ENCODE measurements at places on chromosomes 3 and 15.

DNA sequence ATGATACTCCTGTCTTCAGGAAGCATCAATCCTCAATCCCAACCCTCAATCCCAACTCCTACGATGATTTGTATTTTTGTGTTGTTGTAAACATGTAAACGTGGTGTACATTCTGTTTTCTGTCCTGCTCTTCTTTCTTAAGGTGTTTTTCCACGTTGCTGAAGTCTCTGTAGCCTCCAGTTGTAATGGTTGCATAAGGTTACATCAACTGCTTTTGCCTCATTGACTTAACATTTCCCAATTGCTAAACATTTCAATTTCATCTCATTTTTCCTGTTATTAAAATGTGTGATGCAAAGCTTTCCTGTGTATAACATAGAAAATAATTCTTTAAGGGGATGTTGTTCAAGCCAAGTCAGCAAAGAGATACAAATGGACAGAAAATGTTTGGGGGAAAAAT, 33.4 kb downstream of the HRH1 start:
- DNase-seq, result no peak

- no peak for DNase-seq
These were observed 87.8 kb downstream of the PDZRN3 start for GRCh38 chr3:73536952-73537351.

- no peak for DNase-seq
These were observed 464.3 kb upstream of the WNT5A start for GRCh38 chr3:55951388-55951787.

- no peak for DNase-seq
These were observed 255.3 kb upstream of the IL12A start for GRCh38 chr3:159733194-159733860.

- no peak for DNase-seq
These were observed 7.2 kb downstream of the DAPK2 start for GRCh38 chr15:64038878-64039610.

DNA sequence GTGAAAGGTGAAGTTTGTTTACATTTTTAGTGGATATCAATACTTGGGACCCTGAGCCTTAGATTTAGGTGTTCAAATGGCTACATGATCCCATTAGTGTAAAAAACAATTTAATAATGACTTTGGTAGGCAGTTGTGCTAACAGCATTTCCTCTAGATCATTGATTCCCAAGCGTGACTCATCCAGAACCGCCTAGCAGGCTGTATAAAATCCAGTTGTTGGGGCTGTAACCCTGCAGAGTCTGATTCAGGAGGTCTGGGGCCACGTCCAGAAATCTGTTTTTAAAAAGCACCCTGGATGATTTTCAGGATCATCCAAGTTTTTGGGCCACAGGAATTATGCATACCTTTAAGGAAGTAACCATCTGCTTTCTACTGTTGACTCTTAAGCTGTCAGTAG, 156.4 kb downstream of the TP63 start:
- no peak for DNase-seq

GRCh38 chr15:58748852-58749531, 515 bp downstream of the ADAM10 start:
- DNase-seq, result peak; percentile 38

GRCh38 chr15:62462721-62463120, 297.6 kb upstream of the C2CD4B start:
- no peak for DNase-seq

- DNase-seq, result no peak
These were observed 34.8 kb upstream of the WNT5A start for GRCh38 chr3:55521738-55522421.

- no peak for DNase-seq
These were observed 67.5 kb downstream of the RPL22L1 start for GRCh38 chr3:170802164-170803151.

- DNase-seq, result no peak
These were observed 79.5 kb upstream of the BHLHE40 start for GRCh38 chr3:4899710-4900109.

DNA sequence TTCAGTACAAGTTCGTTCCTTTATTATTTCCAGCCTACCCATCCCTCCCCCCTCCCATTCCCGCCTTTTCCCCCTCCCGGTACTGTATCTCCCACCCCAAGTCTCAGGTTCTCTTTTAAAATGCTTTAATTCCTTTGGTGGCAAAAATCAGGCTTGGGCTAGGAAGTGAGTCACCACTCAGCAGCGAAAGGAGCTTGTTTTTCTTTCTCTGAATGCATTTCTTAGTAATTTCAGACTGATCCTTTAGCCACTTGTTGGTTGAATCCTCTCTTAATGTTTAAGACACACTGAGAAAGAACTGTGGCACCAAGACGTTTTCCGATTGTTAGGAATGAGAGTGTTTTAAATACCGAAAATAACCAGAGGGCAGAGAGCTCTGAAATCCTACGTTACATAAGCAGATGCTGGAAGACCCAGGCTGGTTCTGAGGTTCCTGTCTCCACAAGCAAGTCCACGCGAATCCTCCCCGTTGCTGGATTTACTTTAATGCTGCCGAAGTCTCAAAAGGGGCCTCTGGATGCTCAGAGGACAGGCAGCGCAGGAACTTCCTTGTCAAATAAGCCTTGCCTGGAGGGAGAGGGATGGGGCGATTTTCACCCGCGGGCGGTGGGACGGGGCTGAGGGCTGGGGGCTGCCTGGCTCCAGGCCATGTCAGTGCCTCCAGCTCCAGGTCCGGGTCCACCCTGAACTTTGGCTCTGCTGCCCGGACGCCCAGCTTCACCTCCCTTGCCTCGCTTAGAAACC, 854 bp upstream of the COL8A1 start:
- DNase-seq, result no peak

- no peak for DNase-seq
These were observed 24.6 kb downstream of the CYP19A1 start for GRCh38 chr15:51313644-51314280.

- no peak for DNase-seq
These were observed 62.9 kb downstream of the ADCY5 start for GRCh38 chr3:123385981-123386380.

- DNase-seq, result no peak
These were observed 69.8 kb upstream of the BOC start for GRCh38 chr3:113141543-113141942.

- DNase-seq, result no peak
These were observed 1.2 kb downstream of the RTP1 start for GRCh38 chr3:187198490-187198889.

GRCh38 chr15:52492132-52492531, 36.5 kb downstream of the MYO5A start:
- no peak for DNase-seq

GRCh38 chr3:65922441-65922840, 116.3 kb downstream of the MAGI1 start:
- no peak for DNase-seq

DNA sequence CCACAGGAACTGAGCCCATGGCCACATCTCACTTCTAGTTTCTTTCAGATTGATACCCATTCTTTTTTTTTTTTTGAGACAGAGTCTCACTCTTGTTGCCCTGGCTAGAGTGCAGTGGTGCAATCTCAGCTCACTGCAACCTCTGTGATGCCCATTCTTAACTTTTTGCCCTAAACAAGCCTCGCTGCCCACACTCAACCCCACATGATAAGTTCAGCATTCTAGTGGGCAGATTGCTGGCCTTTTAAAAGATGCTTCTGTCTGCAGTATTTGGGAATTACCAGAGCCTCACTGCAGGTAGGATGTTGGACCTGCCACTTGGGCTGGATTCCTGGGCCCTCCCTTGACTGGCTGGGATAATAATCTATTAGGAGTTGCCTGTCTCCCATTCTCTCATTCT, 51.0 kb downstream of the TRANK1 start:
- no peak for DNase-seq

DNA sequence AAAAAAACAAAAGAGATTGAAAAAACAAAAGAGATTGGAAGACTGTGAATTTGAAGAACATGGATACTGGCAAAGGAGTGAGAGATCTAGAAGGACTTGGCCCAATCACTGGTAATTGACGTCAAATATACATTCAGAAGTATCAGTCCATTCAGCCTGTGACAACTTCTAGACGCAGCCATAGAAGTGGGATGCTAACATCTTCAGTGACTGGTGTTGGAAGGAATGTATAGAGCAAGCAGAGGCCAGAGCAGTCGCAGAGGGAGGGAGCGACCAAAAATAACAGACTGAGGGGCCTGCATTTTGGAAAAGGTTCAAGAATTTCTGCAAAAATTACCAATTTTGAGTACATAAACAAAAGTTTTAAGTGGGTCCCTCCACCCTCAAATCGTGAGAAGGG, 473.3 kb downstream of the CADM2 start:
- DNase-seq, result no peak

GRCh38 chr15:33206366-33206765, 11.9 kb upstream of the FMN1 start:
- no peak for DNase-seq

DNA sequence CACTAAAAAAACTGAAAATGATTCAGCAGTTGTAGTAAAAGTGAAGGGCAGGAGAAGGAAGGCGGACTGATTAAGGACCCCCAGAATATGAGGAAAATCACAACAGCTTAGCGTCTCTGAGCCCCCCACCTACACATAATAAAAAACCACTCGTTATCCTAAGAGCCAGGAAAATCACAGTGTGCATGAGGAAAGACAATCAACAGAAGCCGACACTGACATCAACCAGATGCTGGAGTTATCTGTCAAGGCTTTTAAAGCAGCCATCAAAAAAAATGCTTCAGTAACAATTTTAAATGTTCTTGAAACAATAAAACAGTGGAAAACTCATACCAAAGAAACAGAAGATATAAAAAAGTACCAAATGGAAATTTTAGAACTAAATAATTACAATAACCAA, 9.7 kb upstream of the CXCR6 start:
- DNase-seq, result no peak

- DNase-seq, result no peak
These were observed 48.8 kb upstream of the PSMD6 start for GRCh38 chr3:64072126-64072525.

DNA sequence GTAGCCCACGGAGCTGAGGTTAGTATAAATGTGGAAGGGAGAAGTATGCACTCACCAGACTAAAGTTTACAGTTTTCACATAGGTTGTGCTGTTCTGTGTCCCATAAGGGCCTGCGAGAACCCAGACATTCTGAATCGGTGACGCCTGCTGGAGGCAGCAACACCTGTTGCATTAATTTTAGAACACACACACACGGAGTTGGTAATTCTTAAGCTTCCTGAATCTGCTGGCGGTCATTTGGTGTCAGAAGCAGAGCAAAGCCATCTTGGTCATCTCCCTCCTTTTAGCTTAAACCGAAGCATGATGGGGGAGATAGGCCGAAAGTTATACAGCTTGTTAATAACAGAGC, 41.1 kb upstream of the AP3B2 start:
- DNase-seq, result no peak

DNA sequence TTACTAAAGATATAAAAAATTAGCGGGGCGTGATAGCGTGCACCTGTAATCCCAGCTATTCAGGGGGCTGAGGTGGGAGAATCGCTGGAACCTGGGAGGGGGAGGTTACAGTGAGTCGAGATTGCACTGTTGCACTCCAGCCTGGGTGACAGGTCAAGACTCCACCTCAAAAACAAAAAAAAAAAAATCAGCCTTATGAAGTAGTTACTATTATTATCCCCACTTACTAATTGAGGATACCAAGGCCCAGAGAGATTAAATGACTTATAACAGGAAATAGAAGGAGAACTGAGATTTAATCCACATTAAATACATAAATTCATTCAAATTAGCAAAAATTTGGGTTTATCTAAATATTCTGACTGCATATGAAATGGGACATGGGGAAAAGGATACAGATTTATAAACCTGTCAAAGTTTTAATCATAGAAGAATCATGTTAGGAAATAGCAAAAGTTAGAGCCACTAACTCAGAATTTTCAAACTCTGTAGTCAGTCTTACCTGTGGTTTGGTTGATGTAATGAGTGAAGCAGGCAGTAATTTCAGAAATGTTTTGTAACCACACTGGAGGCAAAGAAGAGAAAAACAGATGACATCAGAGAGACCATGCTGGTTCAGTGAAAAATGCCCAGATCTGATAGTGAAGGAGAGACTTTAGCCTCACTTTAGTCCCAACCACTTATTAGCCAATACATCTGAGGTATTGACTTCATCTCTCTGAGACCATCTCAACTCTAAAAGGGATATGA, 25.0 kb upstream of the ACAP2 start:
- DNase-seq, result no peak

DNA sequence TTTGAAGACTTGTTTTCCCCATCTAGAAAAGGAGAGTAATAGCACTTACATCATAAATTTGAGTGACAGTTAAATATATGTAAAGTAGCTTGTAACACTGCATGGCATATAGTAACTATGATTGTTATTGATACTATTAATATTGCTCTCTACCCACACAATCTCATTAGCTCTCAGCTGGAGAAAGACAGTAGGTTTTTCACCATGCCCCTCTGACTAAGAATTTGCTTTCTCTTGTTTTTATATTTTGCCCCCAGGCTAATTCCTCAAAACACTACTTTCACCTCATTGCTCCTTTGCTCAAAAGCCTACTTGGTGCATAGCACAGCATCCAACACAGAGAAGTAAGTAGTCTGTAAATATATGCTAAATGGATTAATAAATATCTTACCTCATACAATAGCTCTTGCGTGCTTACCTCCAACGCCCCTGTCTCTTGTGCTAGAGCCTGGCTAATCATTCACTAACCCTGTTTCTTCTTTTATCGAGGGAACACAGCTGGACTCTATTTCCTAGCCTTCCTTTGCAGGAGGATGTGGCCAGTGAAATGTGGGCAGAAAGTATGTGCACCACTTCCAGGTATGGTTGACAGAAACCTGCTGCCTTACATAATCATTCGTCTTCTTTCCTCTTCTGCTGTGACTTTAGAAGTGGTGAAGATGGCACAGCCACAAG, 190.0 kb downstream of the PLCH1 start:
- no peak for DNase-seq

DNA sequence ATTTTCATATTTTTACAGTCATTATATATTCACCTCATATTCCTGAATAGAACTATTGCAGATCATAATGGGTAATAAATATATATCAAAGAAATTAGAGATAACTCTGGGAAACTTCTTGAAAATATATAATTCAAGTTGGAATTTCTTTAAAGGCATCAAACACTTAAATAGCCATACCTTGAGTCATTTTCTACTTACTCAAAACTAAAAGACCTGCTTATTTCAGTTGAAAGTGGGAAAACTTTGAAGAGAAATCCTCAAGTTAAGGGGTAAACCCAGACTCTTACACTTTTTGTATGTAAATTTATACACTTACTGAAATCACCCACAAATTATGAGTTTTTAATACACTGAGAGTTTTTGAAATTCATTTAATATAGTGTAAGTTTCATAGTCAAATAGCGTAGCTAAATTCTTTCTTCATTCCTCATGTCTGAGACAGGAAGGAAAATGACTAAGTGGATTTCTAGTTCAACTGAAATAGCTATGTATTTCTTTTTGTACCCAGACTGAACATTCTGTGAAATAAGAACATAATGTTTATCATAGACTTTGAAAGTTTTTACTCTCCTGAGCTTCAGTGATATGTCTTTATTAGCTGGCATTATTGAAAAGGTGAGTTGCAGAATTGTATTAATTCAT, 4.6 kb upstream of the ALCAM start:
- no peak for DNase-seq

DNA sequence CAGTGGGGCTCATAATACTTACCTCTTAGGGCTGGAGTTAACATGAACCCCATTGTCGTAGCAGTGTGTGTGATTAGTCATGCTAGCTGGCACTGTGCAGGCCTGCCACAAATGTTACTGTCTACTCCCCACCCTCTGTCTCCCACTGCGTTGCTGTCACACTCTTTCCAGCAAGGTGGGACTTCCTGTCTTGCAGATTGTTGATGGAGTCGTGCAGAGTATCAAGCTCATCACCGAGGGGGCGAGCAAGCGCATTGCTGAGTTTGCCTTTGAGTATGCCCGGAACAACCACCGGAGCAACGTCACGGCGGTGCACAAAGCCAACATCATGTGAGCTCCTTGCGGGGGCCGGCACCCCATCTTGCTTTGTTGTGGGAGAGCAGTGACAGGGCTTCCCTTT, 12.9 kb downstream of the IDH3A start:
- peak; percentile 14 for DNase-seq
